Stimulated activated CD4-positive, alpha-beta T cell treated with anti-CD3 and anti-CD28 coated beads, Interleukin-2, amount 100 ng/mL, for 4 hours (primary cell): ENCODE measurements at places on chromosomes 13 and 19.

DNA sequence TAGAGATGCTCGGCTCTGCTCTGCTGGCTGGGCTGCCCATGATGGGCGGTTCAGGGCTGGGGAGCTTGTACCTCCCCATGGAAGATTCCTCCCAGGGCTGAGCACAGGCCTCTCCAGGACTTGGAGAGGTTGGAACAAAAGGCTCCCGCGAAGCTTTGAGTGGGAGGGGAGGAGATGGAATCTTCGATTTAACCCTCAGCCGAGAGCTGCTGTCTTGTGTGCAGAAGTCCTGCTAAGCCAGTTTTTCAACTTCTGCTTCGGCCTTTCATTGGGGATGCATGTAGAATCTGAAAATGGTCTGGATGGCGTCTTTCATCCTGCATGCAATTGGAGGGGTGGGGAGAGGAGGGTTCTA, 163.3 kb downstream of the KDM4B start:
- DNase-seq: no peak

DNA sequence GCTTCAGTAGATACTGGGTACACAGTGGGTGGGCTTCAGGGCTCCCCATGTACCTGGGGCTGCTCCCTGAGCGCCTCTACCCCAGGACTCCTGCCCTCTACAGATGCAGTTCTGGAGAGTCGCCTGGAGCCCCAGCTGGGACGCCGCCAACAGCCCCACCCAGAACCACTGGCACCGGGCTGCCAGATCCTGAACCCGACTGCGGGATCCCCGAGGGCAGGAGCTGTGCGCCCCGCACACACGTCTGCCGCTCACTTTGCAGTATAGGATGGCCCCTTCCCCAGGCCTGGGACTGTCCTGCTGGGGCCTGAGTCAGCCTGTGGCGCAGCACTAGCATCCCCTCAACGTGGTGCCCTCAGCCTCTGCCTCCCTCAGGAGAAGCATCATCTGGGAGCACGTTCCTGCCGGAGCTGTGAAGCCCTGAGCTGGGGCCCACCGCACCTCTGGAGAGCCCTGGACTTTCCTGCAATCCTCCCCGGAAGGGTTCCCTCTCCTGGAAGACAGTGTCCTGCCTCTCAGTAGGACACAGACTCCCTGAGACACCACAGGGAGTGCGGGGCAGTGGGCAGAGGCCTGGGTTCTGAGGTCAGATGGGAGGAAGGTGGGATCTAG, 3.7 kb downstream of the REXO1 start:
- DNase-seq: no peak

DNA sequence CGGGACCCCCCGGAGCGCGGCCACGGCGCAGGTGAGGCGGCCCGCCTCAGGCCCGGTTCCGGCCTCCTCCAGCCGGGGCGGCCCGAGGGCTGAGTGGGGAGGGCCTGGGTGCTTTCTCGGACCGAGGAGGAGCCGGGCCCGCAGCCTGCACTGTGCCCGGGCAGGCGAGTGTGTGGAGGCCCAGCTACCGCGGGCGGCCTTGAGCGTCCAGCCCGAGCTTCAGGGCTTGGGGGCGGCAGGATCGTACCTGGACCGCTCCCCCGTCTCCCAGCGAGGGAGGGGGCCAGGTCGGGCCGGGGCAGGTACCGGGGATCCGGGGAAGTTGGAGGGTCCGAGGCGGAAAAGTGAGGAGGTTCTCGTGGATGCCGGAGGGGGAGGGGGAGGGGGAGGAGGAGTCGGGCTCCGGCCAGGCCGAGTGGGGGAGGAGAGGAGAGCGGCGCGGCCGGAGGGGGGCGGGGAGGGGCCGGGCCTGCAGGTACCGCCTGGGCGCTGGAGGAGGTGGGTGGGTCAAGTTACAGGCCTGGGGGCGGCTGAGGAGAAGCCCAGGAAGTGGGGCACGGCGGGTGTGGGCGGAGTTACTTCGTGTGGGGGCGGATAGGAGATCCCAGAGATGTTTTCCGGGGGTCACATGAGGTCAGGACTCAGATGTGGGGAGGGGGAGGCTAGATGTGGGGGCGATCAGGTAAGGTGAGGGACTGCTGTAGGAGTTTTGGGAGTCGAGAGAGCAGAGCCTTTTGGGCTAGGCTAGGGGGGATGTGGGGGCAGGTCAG, 545 bp downstream of the NACC1 start:
- no peak for DNase-seq

GRCh38 chr19:13681509-13681908, 82.8 kb upstream of the MRI1 start:
- DNase-seq: no peak
